Motor neuron (in vitro differentiated cells): ENCODE measurements at places on chromosomes 7 and 10. TPM values are rescaled to one million over a fixed set of nuclear protein-coding genes. Genes with fewer than 3 reads are reported as not detected.

The GATA3 gene
- 0.41 and 0.52 TPM in 2 replicates for total RNA-seq

The ABCB1 gene
- total RNA-seq = 5.6 and 6.3 TPM in 2 replicates

The PTPRZ1 gene
- 1.2 and 1.9 TPM in 2 replicates for total RNA-seq

The OR2A7 gene
- 0.46 TPM in 1 of 2 replicates, not detected in the other for total RNA-seq

The BAMBI gene
- total RNA-seq = 8.3 and 8.5 TPM in 2 replicates

The NXPH1 gene
- total RNA-seq = 1.4 and 1.5 TPM in 2 replicates

The FAM25A gene
- not detected in 2 replicates for total RNA-seq

The C7orf57 gene
- total RNA-seq = 0.10 TPM in 1 of 2 replicates, not detected in the other

The LZTS2 gene
- 24.3 and 24.9 TPM in 2 replicates for total RNA-seq

The TRIL gene
- 0.31 and 0.48 TPM in 2 replicates for total RNA-seq

The MSS51 gene
- total RNA-seq = 4.4 and 5.3 TPM in 2 replicates

The CALN1 gene
- 0.05 TPM in 2 replicates for total RNA-seq

The PROSER2 gene
- 0.71 and 1.2 TPM in 2 replicates for total RNA-seq

The GPR37 gene
- 1.1 TPM in 2 replicates for total RNA-seq

The SVIL gene
- total RNA-seq = 21.1 and 22.6 TPM in 2 replicates

The MMRN2 gene
- 2.2 and 2.6 TPM in 2 replicates for total RNA-seq

The CHAT gene
- total RNA-seq = 3.8 and 4.0 TPM in 2 replicates

The RASSF4 gene
- total RNA-seq = 1.6 and 1.8 TPM in 2 replicates

The CCL24 gene
- not detected in 2 replicates for total RNA-seq

The NPSR1 gene
- 3.1 and 6.1 TPM in 2 replicates for total RNA-seq

The TAS2R4 gene
- 2.1 and 3.3 TPM in 2 replicates for total RNA-seq

The ZPBP gene
- not detected in 2 replicates for total RNA-seq

The AKR1C4 gene
- total RNA-seq = not detected in 2 replicates

The TAS2R39 gene
- not detected in 2 replicates for total RNA-seq

The PRLHR gene
- total RNA-seq = 0.17 and 0.18 TPM in 2 replicates

The MYH16 gene
- total RNA-seq = 0.14 TPM in 1 of 2 replicates, not detected in the other

The AGK gene
- total RNA-seq = 64.4 and 65.5 TPM in 2 replicates

The FXYD4 gene
- not detected in 2 replicates for total RNA-seq

The UPK3BL2 gene
- 1.1 TPM in 1 of 2 replicates, not detected in the other for total RNA-seq

The SLC13A4 gene
- total RNA-seq = 1.3 and 2.7 TPM in 2 replicates

The TRPV5 gene
- total RNA-seq = 0.09 and 0.10 TPM in 2 replicates

The PDZD7 gene
- total RNA-seq = 1.7 and 2.2 TPM in 2 replicates

The CALHM1 gene
- total RNA-seq = 0.59 and 0.60 TPM in 2 replicates

The SLC35B4 gene
- total RNA-seq = 14.6 and 15.4 TPM in 2 replicates

The LRIT1 gene
- not detected in 2 replicates for total RNA-seq

The TUBB8 gene
- 2.3 and 3.5 TPM in 2 replicates for total RNA-seq
